Activated naive CD4-positive, alpha-beta T cell treated with anti-CD3 and anti-CD28 coated beads, Interleukin-2, amount 50 U/mL, for 16 hours (primary cell): ENCODE measurements at places on chromosomes 2 and 18.

DNA sequence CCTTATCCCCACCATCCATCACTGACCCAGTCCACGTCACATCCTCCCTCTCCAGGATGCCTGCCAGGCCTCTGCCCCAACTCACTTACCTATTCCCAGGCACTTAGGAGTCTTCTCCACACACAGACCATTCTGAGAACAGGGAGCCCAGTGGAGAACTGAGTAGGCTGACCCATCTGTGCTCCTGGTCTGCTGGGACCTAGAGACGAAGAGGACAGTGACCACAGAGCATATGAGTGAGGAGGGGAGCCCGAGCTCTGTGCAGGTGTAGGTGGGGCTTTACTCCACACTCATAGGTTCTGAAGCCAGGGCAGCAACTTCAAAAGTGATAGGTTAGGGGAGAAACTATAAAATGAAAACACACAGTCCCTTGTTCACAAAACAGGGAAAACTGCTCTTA is 130.0 kb downstream of the NDUFA10 start:
- no peak for DNase-seq

- no peak for DNase-seq
Measured at GRCh38 chr2:219522111-219523030, 8.1 kb downstream of the ASIC4 start.

DNA sequence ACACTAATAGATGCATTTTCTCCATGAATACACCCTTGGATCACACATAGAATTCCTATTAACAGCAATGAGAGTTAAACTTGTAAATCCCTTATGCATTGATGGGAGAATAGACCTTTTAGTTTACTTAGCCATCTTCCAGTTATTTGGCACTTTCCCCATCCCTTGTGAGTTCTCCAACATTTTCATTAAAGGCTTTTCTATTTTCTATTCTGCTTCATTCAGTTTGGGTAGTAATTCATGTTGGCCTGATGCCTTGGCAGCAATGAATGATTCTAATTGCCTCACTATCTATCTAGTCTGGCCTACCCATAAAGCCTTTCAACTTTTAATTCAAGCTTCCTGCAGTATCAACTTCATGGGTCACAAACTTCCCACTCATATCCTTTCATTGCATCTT is 32.3 kb downstream of the TBR1 start:
- DNase-seq = no peak

DNA sequence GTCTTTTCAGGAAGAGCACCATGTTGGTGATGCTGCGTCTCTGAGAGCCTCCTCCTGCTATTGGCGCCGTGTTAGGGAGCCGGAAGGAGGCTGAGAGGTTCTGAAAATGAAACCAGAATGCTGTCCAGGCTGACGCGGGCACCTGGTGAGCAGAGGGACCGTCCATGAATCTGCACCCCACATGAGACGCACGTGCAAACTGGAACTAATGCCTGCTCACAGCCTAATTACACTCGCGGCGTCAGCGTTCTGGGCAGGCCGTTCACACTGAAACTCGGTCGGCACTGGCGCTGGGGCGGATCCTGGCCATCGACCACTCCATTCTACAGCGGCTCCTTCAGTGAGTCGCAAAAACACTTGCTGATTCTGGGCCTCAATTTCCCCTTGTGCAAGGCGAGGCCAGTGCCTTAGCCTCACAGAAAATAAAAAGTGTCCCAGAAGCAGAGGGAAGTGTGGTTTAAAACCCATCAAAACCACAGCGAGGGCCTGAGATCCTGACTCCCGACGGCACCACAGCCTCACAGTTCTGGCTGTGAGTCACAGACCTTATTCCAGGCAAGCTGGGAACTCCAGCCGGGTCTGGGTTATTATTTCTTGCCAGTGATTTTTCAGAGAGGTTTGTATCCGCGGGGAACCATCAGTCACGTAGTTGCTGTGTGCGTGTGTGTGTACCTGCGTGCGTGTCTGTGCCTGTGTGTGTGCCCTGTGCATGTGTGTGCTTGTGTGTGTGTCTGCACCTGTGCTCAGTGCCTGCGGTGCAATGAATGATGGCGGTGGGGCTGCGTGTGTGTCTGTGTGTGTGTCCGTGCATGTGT is 49.1 kb upstream of the CTDP1 start:
- DNase-seq = no peak

DNA sequence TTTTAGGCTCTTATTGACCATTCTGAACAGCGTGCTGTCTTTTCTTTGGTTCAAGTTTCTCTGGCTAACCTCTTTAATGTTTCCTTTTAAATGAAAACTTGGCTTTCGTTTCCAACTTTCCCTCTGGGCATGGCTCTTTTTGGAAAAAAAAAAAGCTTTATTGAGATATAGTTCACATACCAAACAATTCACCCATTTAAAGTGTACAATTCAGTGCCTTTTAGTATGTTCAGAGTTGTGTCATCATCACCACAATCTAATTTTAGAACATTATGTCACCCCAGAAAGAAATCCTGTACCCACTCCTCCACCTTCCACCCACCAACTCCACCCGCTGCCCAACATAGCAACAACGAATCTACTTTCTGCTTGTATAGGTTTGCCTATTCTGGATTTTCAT is 322.4 kb downstream of the ADCYAP1 start:
- no peak for DNase-seq

DNA sequence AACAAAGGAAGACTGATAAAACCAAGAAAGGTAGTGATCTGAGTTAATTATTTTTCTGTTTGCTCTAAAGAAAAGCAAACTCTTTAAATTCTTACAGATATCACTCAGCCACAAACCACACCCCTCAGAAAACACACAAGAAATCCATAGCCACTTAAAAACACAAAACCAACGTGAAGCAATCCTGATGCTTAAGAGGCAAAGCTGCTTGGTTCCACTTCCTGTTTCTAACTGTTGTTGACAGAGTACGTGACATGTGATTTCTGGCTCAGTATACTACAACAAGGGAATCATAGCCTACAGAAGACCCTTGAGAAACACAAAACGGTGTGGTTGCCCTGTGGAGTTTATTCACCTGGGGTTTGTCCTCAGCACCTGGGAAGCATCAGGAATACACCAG is 240.9 kb upstream of the APCDD1 start:
- no peak for DNase-seq

- no peak for DNase-seq
Measured at GRCh38 chr2:128496700-128497099, 178.0 kb upstream of the HS6ST1 start.

DNA sequence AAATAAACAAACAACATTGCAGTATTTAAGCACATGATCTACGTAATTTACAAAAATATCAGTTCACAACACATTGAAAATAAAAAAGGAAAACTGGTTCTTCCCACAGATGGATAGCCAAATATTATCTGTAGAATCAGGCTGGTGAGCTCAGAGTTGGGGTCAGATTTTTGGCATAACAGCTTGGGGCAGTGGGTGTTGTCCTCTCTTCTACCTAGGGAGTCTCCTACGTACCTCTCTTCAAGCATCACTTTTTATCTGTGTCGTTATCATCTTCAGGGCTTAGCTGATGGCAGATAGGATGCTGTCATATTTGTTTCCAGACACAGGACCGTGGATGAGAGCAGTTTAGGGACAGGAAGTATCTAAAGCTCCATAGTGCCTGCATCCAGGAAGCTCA is 46.2 kb downstream of the EMILIN2 start:
- no peak for DNase-seq

DNA sequence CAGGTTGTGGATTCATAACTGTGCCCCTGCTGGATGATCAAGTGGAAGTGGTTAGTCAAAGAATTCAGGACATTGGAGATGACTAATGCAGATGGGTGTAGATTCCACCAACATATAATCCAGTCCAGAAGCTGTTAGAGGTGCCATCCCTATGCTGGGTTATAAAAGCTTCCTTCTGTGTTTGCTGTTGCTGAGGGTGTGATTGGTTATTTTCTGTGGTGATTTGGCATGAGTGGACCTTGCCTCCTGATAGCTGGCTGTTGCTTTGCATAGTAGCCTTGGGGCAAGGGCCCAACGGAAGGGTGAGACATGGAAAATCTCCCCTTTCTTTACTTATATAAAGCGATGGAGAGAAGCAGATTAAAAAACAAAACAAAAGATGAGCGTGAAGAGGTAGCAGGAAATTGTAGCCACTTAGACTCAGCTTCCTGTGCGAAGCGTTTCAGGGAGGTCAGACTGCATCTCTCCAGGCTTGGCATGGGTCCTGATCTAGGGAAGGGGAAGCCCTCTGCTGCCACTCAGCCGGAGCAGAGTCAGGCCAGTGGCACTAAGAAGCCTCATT is 190.4 kb downstream of the FMNL2 start:
- DNase-seq = no peak

GRCh38 chr2:235561450-235561849 is 67.6 kb downstream of the AGAP1 start:
- no peak for DNase-seq
